ENCODE measurements at places on chromosomes 11 and 22. TPM values are rescaled to one million over a fixed set of nuclear protein-coding genes. Genes with fewer than 3 reads are reported as not detected.

The APOA5 gene
- total RNA-seq: not detected

The PPP1CA gene
- total RNA-seq: 280 TPM

The ZNRD2 gene
- 68.0 TPM for total RNA-seq

The IGF2 gene
- total RNA-seq: 2.3 TPM

The POLD3 gene
- total RNA-seq: 17.0 TPM

The SYTL2 gene
- 12.7 TPM for total RNA-seq

The TMPRSS5 gene
- 0.13 TPM for total RNA-seq

The POU2AF2 gene
- not detected for total RNA-seq

The MFNG gene
- 1.9 TPM for total RNA-seq

The PRR5L gene
- total RNA-seq: 15.1 TPM

The NXF1 gene
- total RNA-seq: 41.1 TPM

Measured in A549 treated with Mapracorat at 1 μM for 4 hours (cell line).